ENCODE measurements at places on chromosomes 11 and 22.

GRCh38 chr11:9972989-9973388, 309.1 kb downstream of the SWAP70 start:
- no peak for DNase-seq

GRCh38 chr11:94722735-94723134, 45.4 kb upstream of the AMOTL1 start:
- no peak for DNase-seq

- DNase-seq, result no peak
Observed at GRCh38 chr11:76763573-76764346, 19.4 kb upstream of the TSKU start.

DNA sequence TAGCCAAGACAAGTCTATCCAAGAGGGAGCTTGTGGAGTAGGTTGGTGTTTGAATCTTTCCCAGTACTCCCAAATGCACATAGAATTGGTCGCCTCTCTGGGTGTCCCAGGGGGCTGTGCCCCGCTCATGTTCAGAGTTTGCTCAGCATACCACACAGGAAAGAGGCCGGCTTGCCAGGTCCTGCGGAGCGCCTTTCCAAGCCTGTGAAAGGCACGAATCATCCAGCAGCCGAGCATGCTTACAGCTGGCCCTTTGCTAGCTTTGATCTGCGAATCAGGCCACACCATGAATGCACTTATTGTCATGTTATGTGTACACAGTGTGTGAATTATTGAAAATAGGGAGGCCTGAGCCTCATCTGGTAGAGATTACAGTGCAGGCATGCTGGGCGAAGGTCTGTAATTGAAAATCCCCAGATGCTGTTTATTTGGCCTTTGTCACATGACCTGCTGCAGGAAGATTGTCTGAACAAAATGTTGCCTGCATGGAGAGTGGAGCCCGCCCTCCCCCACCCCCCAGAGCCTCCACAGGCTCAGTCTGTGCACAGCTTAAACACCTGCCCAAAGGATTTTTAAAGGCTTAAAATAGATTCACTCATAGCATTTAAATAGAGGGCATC, 163.3 kb upstream of the RASSF10 start:
- DNase-seq, result no peak

GRCh38 chr22:26910845-26911244, 253.5 kb downstream of the MIAT start:
- DNase-seq, result no peak

GRCh38 chr11:380095-380480, 10.8 kb downstream of the B4GALNT4 start:
- no peak for DNase-seq

GRCh38 chr11:77472991-77473800, 698 bp downstream of the PAK1 start:
- peak; percentile 36 for DNase-seq

DNA sequence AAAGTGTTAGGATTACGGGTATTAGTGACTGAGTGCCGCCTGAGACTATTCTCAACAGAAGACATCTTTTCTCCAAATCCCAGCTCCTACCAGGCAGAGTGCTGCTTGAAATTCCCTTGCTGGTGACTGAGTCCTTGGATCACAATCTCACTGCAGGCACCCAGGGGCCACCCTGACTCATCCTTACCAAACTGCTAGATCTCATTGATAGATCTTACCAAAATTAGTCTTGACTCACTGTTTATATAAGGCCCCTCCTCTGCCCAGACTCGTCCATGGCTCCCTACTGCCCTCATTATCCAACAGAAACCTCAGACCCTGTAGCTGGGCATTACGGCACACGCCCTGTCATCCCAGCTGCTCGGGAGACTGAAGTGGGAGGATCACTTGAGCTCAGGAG, 14.7 kb downstream of the TBC1D10A start:
- no peak for DNase-seq

DNA sequence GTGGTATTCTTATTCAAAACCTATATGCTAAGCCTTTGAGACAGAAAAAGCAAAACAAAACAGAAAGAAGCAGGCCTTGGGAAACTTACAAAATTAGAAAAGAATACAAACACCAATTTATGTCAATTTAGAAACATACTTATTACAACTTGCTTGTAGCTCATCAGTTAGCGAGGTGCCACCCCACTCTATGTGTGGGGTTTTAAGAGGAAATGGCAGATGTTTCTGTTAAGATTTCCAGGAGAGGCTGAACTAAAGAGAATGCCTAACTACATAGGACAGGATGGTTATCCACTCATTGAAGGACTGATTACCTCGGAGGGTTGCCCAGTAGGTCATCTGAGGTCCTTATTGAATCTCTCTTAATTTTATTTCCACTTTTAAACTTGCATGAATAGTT, 302.0 kb downstream of the ETS1 start:
- DNase-seq, result no peak

GRCh38 chr11:72712841-72713240, 38.6 kb upstream of the PDE2A start:
- no peak for DNase-seq

- DNase-seq, result no peak
Observed at GRCh38 chr11:115745610-115746512, 241.6 kb upstream of the CADM1 start.

DNA sequence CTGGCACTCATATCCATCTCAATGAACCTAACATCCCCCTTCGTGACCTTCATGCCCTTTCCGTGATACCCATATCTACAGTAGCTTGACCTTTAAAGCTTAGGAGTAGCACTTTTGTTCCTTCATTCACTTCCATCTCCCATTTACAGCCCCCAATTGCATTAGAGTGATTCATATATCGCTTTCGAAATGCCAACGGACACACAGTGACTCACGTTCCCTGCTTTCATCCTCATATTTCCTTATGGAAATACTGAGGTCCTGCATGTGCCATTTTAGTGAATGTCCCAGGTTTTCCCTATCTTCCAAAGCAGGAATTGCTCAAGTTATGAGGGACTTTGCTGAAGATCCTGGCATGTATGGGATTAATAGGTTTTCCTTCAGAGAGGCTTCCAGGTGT, 44.3 kb upstream of the CEP126 start:
- DNase-seq, result no peak

DNA sequence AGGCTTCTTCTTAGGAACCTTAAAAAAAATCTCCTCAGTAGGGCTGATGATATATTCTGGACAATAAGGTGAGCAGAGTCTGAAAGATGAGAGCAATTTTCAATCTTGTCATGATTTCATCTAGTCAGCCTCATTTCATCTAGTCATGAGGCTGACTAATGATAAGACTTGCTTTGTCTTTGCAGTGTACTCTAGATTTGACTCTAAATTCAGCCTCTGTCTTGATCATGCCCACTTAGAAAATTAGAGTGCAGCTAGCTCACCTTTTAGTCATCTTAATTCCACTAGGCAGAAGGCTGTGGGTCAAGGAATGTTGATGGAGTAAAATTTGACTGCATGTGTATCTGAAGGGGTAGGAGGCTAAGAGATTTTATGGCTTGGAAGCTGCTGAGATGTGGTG, 5.5 kb downstream of the EHF start:
- no peak for DNase-seq

- no peak for DNase-seq
Observed at GRCh38 chr11:102853956-102854355, 10.5 kb upstream of the MMP3 start.

- no peak for DNase-seq
Observed at GRCh38 chr11:106262852-106263251, 185.4 kb downstream of the AASDHPPT start.

DNA sequence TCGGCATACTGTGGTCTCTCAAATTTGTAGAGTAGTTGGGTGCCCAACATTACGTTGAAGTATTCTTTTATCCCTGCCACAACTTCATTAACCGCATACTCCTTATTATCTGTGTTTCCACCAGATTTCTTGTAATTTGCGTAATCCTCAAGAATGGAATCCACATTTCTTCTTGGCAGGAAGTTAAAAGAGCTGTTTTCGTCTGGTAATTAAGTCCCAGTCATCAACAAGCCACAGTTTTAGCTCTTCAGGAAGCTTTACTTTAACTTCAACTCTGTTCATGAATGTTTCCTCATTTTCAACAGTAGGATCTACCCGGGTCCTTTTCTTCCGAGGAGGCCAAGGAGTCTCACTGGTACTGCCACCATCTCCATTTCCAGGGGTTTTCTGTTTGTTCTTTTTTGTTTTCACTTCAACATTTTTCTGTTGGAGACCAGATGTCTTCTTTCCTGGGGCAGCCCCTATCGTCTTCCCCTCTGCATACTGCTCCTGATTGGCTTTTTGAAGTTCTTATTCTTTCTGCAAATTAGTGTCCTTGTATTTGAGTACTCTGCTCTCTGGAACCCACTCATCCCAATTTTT, 30.3 kb downstream of the PDE3B start:
- DNase-seq, result no peak

DNA sequence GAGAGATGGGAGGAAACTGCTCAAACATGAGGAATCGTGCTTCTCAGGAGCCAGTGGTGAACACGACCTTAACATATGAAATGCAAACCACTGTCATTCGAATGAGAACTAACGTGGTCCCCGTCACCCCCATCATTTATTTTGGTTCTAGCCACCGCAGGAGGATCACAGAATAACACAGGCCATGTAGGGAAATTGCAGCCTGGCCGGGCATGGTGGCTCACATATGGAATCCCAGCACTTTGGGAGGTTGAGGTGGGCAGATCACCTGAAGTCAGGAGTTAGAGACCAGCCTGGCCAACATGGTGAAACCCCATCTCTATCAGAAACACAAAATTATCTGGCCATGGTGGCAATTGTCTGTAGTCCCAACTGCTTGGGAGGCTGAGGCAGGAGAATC, 27.1 kb downstream of the KRTAP5-5 start:
- DNase-seq, result no peak

- DNase-seq, result no peak
Observed at GRCh38 chr11:110629594-110629993, 82.6 kb downstream of the ARHGAP20 start.

- no peak for DNase-seq
Observed at GRCh38 chr11:121249039-121249663, 43.4 kb upstream of the SC5D start.

DNA sequence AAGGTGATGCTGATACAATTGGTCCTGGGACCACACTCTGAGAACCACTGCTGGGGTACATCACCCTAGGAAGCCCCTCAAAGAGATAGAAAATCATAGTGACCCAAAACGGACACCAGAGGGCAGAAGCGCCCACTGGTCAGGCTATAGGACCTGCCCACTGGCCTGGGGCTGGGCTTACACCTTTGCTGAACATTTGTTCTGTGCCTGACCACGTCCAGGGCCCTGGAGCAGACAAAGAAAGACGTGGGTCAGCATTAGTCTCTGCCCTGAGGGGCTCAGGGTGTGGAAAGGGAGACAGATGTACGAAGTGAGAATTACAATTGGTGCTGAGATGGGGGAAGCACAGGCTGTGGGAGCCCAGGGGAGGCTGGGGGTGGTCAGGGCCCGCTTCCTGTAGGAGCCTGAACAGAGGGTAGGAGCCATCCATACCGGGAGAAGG, 14.4 kb upstream of the SERPINH1 start:
- DNase-seq, result no peak

GRCh38 chr11:8381871-8382396, 118.3 kb upstream of the LMO1 start:
- no peak for DNase-seq

DNA sequence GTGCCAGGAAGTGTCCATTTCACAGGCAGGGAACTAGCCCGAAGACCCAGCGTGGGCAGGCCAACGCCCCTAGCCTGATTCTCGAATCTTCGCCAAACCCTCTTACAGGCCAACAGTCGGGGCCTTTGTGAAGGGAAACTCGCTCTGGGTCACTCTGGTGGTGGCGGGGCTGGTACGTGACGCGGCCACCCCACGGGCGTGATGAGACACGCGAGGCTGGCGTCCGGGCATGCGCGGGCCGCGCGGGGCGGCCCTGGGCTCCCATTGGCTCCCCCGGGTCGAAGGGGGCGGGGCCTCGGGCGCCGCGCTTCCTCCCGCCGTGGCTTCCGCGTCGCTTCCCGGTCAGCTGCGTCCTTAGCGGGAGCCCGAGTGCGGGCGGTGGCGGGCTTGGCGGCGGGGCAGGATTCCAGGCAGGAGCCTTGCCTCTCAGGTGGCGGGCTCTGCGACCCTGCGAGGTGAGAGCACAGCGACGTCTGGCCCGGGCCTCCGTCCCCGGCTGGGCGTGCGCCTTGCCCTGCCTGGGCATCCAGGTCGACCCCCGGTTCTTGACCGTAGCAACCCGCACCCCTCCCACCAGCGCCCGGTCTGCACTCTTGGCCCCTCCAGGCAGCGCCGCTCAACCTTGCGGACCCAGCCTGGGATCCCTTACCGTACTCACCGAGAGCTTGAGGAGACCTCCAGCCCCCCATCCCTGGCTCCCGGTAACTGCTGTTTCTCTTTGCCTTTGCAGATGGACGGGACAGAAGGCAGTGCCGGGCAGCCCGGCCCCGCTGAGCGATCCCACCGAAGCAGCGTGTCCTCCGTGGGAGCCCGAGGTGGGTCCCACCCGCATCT, at the start of gene FRMD8:
Gene FRMD8, plus strand, starts transcription at position 331 of the 834 bp plus-strand sequence. Its CDS starts 400 bp downstream, at position 731.
- peak; percentile 88 for DNase-seq

DNA sequence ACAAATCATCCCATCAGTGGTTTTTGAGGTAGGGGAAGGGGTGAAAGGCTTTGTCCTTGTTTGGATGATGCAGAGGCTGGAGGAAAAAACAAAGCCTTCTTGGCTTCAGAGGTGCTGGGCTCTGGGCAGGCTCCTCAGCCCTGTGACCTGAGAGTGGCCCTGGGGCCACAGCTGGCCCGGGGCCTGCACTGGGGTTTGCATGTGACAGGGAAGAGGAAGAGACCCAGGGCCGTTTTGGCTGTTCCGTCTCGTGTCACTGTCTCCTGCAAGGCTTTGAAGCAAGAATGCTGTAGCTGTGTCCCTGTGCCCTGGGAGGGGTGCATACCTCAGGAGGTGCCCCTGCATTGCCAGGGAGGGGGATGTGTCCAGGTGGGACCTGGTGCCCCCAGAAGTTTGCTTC, 12.6 kb downstream of the ARHGAP8 start:
- DNase-seq, result no peak

- DNase-seq, result no peak
Observed at GRCh38 chr11:13116491-13116890, 107.4 kb downstream of the RASSF10 start.

DNA sequence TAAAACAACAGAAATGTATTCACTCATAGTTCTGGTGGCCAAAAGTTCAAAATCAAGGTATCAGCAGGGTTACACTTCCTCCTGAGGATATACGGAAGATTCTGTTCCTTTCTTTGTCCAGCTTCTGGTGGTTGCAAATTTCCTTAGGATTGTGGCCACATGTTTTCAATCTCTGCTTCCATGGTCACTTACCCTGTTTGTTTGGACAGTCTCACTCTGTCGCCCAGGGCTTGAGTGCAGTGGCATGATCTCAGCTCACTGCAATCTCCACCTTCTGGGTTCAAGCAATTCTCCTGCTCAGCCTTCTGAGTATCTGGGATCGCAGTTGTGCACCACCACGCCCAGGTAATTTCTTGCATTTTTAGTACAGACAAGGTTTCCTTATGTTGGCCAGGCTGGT, 534.3 kb downstream of the KCNA4 start:
- no peak for DNase-seq

GRCh38 chr11:72735495-72736027, 16.6 kb downstream of the ARAP1 start:
- no peak for DNase-seq

- no peak for DNase-seq
Observed at GRCh38 chr22:45242778-45243191, 2.1 kb upstream of the KIAA0930 start.

DNA sequence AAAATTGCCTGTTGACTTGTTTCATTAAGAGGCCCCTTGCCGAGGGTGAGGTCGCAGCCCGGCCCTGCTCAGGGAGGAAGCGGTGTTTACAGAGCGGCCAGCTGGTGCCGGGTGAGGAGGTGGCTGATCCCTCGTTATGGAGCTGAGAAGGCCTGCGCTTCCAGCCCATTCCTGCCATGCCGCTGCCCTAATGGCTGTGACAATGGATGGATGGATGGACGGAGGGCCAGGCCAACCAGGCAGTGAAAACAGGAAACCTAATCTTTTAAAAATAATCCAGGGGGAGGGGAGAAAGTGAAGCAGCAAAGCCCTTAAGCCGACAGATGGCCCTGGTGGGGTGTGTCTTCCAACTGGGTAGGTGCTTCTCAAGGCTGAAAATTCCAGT, 38.5 kb downstream of the BCR start:
- no peak for DNase-seq
